ENCODE measurements at places on chromosomes 3 and 15.

DNA sequence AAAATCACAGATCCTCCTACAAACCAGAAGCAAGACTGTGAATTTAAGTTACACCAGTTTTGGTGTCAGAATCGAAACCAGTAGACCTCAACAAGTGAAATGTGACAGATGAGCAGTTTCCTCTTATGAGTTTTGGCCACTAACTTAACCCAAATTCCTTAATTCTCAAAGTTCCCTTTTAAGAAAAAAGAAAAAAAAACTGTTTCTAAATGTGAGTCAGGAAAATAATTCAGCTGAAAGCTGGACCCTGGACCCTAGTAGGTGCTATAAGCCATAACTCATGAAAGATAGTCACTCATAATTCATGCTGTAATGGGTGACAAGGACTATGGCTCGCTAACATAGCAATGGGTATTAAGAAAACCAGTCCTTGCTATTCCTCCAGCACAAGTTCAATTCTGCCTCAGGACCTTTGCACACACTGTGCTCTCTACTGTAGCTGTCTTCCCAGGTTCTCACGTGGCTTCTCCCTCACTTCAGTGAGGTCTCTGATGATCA lies 9.0 kb upstream of the THRB start:
- DNase-seq = no peak

GRCh38 chr3:42510325-42510724 lies 7.9 kb downstream of the VIPR1 start:
- DNase-seq = no peak

- DNase-seq = no peak
Measured at GRCh38 chr15:36996538-36997181, 103.7 kb downstream of the MEIS2 start.

- DNase-seq = no peak
Measured at GRCh38 chr3:126467611-126467955, 8.1 kb downstream of the ZXDC start.

- DNase-seq = no peak
Measured at GRCh38 chr3:176933704-176934103, 263.6 kb downstream of the TBL1XR1 start.
